ENCODE measurements at places on chromosomes 5 and 9.

DNA sequence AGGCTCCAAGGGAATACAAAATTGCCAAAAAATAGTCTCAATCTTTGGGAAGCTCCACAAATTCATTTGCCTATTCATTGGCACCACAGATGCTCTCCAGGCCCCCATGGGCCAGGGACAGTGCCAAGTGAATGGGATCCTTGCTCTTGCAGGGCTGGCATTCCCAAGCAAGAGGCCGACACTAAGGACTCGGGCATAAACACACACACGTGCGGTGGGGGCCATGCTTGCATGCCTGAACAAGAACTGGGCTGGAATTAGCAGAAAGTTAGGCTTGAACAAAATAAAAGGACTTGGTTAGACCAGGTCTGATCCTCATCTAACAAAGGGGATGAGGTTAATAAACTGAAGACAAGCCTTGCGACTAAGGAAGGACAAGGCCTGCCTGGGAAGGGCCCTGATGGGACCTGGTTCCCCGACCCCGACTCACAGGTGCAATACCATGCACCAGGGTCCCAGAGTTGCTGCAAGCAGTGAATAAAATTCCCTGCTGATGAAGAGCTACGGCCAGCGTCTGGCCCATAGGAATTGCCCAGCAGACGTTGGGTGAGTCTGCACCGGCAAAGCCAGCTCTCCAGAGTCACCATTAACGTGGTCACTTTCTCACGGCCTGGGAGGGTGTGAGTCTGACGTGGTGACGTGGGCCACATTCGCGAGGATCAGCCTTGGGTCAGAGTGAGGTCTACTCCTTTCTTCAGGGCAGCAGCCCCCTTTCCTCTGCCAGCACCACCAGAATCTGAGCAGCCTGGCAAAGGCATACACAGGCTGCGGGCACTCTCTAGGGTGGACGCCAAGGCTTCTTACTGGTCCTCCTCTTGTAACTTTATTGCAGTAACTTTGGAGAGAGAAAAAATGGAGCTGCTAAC lies 77.4 kb upstream of the FCN1 start:
- DNase-seq: no peak

DNA sequence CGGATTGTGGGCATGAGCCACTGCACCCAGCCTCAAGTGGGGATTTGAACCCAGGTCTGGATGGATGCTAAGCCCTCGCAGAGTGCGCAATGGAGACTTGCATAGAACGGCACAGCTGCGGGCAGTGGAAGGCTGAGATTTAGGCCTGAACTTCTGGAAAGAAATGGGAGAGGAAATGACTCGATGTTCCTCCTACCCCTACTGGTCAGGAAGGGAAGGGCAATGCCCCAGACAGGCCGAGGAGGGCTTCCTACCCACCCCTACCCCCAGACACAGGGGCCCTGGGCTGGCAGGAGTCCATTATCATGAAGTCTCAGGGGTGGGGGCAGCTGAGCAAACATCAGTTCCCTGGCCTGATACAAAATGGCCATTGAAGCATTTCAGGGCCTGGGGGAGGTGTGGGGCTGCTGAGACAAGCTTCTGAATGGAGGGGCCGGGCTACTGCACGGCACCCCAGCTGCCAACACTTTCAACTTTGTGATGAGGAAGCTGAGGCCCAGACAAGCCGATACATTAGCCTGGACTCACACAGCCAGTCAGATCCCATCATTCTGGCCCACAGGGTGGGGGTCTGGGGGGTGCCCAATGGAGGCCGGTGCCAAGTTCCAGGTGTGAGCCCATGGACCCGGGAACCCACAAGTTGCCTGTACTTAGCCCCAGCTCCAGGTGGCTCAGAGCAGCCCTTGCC lies 13.5 kb upstream of the WDR38 start:
- DNase-seq: no peak

DNA sequence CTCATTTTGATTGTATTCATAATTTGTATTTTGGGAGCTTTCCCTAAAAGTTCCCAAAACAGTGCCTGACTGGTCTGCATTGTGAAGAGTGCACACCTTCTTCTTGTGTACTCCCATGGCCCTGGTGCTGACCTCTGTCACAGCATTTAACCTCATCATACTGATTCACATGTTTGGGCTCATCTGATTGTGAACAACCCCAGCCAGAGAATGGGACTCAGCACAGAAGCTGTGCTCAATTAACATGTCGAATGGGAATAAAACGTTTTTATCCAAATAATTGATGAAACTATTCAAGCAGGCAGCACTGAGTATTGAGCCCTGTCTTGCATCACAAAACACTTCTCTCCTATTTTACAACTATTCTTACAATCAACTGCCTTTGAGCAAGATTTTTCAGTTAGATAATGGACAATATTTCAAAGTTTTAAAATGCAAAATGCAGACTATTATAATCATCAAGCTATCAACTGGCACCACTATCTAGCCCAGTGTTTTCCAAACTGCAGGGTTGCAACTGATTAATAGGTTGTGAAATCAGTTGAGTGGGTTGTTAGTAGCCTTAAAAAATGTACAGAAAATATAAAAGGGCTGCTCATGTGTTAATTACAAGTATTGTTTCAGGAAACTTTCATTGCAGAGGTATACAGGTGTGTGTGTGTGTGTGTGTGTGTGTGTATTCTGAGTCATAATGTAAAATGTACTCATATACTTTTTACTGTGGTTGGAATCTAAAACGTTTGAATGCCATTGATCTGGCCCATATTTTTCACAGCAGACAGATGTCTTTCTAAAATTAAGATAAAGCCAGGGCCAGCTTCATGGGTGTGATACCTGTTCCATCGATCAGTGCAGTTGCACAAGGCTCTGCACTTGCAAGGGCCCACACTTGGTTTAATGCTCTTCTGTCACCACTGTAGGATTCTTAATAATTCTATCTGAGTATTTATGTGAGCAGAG lies 190.5 kb downstream of the PIK3R1 start:
- no peak for DNase-seq

DNA sequence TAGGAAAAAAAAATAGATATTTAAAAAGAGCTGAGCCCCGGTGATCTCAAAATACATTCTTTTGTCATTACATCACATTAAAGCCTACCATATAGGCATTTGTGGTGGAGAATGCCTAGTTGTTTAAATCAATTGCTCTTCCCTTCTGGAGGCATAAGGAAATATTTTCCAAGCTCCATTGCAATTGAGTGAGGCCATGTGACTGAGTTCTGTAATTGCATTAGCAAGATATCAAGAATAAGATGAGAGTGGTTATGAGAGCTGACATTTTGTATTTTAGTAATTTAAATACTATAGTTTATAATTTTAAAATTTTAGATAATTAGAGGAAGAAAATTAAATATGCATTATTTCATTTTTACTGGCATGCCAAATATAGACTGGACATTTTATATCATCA lies 1195.9 kb downstream of the DTWD2 start:
- DNase-seq: no peak
